Esophagus muscularis mucosa (tissue), 4 donors: ENCODE measurements at places on chromosomes 7 and 10. TPM values are rescaled to one million over a fixed set of nuclear protein-coding genes. Genes with fewer than 3 reads are reported as not detected.

Gene PHKG1
- total RNA-seq = 1.7 TPM

Gene RFC2
- total RNA-seq = 11.3 TPM

Gene WNT8B
- total RNA-seq = not detected

Gene AFAP1L2
- total RNA-seq = 20.3 TPM

DNA sequence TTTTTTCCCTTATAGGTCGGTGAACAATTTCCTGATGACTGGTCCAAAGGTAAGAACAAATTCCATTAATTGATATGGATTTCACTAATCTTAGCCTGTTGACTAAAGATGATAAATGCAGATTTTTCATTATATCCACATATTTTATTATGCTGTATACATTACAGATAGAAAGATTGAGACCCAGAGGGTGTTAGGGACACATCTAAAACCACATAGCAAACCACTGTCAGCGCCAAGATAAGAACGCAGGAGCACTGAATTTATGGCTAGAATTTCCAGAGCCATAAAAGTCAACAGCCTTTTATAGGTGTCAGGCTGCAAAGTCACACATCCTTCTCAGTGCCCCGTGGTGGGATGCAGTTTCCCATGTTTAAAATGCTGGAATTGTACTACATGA, 16.2 kb downstream of the WNT8B start:
- peaks cover 3% of the 10 kb centered on the region for H3K27me3 ChIP-seq
- no peak overlapping the region for H3K4me3 ChIP-seq
- peaks cover 15% of the 10 kb centered on the region for H3K4me1 ChIP-seq
- H3K36me3 ChIP-seq = no peaks in the 10 kb centered on the region
- no peak overlapping the region for H3K27ac ChIP-seq

DNA sequence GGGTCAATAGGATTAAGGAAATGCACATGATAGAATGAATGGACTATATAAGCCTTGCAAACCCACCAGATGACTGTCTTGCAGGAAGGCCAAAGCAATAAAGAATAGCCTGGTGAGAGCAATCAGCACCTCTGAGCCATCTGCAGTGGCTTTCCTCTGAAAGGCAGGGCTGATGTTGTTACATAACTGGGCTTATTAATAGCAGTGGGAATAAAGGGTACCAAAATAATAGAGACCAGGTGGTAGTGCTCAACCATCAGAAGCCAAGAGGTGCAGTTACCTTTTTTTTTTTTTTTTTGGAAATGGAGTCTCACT, 16.8 kb upstream of the VPS26A start:
- H3K4me1 ChIP-seq = no peaks in the 10 kb centered on the region
- no peak overlapping the region for H3K27ac ChIP-seq
- no peak for DNase-seq
- no peaks in the 10 kb centered on the region for H3K27me3 ChIP-seq
- H3K36me3 ChIP-seq = no peaks in the 10 kb centered on the region

DNA sequence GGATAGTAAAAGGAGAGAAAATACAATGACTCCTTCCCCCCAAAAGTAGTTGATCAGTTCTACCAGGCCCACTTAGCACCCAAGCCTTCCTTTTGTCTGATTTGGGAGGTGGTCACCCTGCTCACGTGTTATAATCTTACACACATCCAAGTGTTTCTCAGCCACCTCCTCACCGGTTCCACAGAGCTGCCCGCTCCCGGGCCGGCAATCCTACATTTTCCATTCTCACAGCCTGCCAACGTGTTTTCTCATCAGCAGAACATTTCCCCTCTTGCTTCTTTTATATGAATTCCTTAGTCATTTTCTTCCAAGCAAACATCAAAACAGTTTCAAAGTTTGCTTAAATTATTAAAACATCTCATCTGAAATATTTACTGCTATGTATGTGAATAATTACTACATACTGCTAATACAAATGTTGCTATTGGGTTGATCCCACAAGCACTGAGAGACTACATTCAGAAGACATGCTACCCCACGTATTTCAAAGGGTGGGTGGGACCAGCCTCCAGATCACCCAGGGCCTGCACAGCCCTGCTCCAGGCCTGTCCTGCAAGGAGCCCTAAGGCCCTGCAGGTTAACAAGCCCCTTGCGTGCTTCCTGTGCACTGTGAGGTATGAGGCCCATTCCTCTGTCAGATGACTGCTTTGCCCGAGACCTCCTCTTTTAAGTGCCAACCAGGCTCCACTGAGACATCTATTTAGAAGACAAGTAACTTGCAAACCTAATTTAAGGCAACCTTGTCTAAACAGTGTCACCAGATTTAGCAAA, 75.3 kb downstream of the GRB10 start:
- H3K4me3 ChIP-seq = no peak overlapping the region
- DNase-seq = no peak
- H3K27ac ChIP-seq = peak overlapping the region; percentile 65
- peaks cover 2% of the 10 kb centered on the region for H3K36me3 ChIP-seq
- peaks cover 51% of the 10 kb centered on the region for H3K4me1 ChIP-seq
- no peaks in the 10 kb centered on the region for H3K27me3 ChIP-seq

DNA sequence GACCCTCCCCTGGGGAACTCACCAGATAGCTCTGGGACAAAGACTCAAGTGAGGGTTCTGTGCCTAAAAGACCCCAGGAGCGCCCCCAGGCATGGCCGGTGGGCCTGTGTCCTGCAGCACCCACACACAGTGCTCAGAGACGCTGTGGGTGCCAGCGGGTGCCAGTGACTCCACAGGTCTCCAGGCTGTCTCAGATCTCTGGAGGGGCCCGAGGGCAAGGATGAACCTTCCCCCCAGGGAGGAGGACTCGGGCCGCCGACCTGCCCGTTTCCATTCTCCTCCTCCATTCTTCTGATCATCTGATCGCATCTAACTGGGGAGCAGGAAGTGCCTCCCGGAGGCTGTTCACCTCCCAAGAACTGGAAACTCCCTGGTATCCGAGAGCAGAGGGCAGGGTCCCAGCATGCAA, 980 bp downstream of the ADAM8 start:
- peaks cover 39% of the 10 kb centered on the region for H3K36me3 ChIP-seq
- no peak for DNase-seq
- H3K27ac ChIP-seq = no peak overlapping the region
- no peak overlapping the region for H3K4me3 ChIP-seq

- no peaks in the 10 kb centered on the region for H3K36me3 ChIP-seq
- peaks cover 9% of the 10 kb centered on the region for H3K4me1 ChIP-seq
- H3K27me3 ChIP-seq = no peaks in the 10 kb centered on the region
- no peak for DNase-seq
- H3K27ac ChIP-seq = peak overlapping the region; percentile 76
- H3K4me3 ChIP-seq = peak overlapping the region; percentile 57
Observed at GRCh38 chr10:71889388-71889987, 38.4 kb upstream of the PSAP start.

DNA sequence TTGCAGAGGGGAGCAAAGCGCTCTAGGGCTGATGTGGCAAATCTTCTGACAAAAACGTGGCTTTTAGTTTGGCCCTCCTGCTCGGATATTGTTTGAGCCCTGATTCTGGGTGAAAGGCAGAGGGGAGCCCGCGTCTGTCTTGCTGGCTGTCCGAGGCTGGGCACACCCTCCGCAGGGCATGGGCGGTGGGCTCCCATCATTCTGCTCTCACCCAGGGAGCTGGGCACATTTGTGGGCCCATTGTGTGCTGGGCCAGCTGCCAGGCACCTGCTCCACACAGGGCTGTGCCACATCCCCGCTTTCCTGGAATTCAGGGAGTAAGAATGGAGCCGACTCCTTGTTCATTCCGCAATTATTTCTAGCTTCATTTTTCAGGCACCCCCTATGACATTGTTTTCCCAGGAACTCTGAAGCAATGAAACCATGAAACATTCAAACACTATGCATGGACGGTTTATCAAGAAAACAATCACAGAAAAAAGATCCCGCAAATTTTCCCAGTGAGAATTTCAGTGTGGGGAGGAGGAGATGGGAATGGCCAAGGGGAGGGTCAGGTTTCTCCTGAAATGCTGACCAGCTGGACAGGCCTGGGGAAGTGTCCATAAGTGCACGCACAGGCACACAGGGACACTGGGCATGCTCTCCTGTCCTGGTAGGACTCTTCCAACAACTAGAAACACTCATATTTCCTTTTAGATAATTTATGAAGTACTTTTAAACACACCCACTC, 341.1 kb downstream of the CXCL12 start:
- H3K27ac ChIP-seq = peak overlapping the region; percentile 49
- no peak for DNase-seq
- H3K27me3 ChIP-seq = no peaks in the 10 kb centered on the region
- no peaks in the 10 kb centered on the region for H3K36me3 ChIP-seq
- peaks cover 36% of the 10 kb centered on the region for H3K4me1 ChIP-seq

DNA sequence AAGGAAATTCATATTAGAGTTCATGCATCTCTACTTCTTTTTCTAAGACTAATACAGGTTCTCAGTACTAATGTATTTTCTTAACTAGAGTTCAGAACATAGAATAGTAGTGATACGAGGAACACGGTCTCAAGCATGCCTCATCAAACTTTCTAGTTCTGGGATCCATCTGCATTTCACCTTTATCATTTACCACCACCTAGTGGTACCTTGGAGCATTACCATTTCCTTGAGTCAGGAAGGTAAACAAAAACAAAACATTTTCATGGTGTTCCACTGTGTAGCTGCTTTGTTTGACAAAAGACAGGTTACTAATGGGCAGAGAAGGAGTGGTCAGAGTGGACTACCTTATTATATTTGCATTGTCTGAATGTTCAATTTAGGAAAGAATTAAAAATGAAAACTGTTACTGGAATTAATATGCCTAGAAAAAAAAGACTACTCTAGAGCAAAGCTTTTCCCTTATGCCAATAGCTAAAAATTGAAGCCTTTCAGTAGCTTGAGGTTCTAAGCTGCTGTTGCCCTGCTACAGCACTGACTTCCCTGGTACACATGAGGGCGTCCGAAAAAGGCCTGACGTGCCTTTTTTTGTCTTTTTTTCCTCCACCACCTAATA, 44.5 kb downstream of the STARD3NL start:
- H3K4me1 ChIP-seq = peaks cover 19% of the 10 kb centered on the region
- H3K27me3 ChIP-seq = no peaks in the 10 kb centered on the region
- no peak for DNase-seq
- peak overlapping the region; percentile 42 for H3K27ac ChIP-seq
- H3K4me3 ChIP-seq = no peak overlapping the region

GRCh38 chr7:127650847-127651555, 993 bp upstream of the SND1 start:
- H3K27me3 ChIP-seq = no peaks in the 10 kb centered on the region
- peaks cover 35% of the 10 kb centered on the region for H3K4me1 ChIP-seq
- peak overlapping the region; percentile 92 for H3K4me3 ChIP-seq
- H3K27ac ChIP-seq = peak overlapping the region; percentile 91

- peaks cover 75% of the 10 kb centered on the region for H3K4me1 ChIP-seq
- H3K36me3 ChIP-seq = no peaks in the 10 kb centered on the region
Observed at GRCh38 chr7:107958764-107959526, 44.0 kb downstream of the LAMB1 start.

DNA sequence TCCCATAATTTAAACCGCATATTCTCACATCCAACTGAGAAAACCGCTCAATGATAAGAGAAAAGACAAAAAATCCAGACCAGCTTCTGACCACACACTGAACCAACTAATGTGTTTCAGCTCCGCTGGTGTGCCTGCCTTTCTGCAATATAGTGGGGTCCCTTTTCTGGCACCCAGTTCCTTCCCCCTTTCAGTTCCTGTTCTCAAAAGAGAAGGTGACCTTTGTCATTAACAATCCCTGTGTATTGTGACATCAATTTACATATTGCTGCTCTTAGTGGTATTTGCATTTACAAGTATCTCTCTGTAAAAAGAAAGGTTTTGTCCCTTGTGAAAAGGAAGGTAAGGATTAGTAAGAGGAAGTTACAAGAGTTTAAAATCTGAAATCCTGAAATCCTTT, 1.4 kb downstream of the PPP1R17 start:
- H3K27ac ChIP-seq = no peak overlapping the region
- no peak for DNase-seq
- H3K4me3 ChIP-seq = no peak overlapping the region
- H3K36me3 ChIP-seq = no peaks in the 10 kb centered on the region
- no peaks in the 10 kb centered on the region for H3K4me1 ChIP-seq

DNA sequence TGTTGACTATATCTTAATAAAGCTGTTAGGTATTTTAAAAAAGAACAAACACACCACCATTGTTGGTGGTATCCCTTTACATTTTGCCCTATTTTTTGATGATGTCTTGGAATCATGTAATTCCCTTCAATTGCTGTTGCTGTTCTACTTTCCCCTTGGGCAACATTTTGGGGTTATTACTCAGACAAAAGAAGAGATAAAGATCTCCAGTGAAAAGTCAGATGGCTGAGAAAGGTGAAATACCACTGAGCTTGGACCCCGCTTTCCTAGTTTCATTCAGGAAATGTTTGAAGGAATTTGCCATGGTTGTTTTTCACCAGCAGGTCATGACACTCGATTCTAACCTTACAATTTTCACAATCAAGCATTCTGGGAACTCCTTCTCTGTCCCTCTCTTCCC, 84.6 kb downstream of the MACC1 start:
- H3K36me3 ChIP-seq = no peaks in the 10 kb centered on the region
- no peaks in the 10 kb centered on the region for H3K4me1 ChIP-seq
- H3K4me3 ChIP-seq = no peak overlapping the region
- H3K27ac ChIP-seq = no peak overlapping the region

DNA sequence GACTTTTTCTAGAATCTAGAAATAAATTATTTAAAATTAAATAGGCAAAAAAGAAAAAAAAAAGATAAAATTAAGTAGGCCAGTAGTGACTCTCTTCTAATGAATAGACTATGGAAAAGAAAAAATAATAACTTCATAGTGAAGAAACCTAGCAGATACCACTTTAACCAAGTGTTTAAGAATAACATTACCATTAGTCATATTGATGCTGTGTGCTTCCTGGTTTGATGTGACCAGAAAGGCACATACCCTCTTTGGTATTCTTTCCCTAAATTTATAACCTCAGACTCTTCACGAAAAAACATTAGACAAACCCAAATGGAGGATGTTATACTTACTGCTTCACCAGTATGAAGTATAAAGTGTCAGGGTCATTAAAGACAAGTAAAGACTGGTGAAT, 42.6 kb downstream of the KIF20B start:
- H3K27me3 ChIP-seq = no peaks in the 10 kb centered on the region
- H3K4me3 ChIP-seq = no peak overlapping the region
- DNase-seq = no peak
- no peak overlapping the region for H3K27ac ChIP-seq
- no peaks in the 10 kb centered on the region for H3K36me3 ChIP-seq
- no peaks in the 10 kb centered on the region for H3K4me1 ChIP-seq

DNA sequence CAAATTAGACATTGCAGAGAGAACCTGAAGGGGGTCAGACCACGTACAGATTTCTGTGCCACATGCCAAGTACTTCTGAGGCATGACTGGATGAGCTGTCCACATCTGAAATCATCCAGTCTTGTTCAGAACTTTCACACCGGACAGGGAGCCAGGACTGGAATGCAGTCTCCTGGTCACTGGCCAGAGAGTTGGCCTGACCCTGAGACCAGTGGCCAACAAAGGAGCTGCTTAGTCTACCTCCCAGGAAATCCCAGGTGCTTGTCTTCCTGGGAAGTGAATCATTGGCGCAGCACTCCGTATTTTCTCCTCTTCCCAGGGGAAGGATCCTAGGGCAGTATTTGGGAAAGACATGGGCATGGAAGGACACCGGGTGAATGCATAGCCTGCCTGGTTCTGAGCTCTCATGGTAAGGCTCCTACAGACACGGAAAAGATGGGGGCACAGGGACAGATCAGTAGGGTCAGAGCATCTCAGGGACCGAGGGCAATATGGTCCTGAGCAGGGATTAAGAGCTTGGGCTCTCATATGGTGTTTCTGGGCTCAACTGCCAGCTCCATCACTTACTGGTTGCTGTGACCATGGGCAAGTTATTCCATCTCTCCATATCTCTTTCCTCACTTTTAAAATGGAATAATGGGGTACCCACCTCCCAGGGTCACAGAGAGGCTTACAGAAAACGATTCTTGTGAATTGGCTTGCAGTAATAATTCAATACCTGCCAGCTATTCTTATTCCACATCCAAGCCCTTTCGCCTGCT, 1.3 kb upstream of the SCD start:
- peaks cover 22% of the 10 kb centered on the region for H3K4me1 ChIP-seq
- peaks cover 11% of the 10 kb centered on the region for H3K27me3 ChIP-seq
- DNase-seq = no peak
- peak overlapping the region; percentile 64 for H3K4me3 ChIP-seq
- no peaks in the 10 kb centered on the region for H3K36me3 ChIP-seq
